ENCODE measurements at places on chromosomes 2 and 18.
A peak's percentile ranks its signal among the peaks of the same experiment; 100 is the strongest.

GRCh38 chr2:127330753-127331152, 36.8 kb upstream of the ERCC3 start:
- no peak for DNase-seq

DNA sequence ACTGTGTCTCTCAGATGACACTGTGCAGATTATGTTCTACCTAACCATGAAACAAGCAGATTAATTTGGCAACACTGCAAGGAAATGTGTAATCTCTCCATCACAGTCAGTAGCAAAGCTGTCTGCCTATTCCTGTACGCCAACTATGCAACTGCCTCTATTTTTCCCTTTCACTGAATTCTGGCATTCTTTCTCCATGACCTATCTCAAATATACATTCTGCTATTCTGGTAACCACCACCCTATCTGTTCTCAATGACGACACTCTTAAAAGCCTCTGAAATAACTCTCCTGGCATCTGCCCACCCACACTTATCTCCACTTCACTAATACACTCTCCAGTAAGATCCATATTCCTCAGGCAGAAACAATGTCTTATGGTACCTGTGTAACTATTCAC, 78.7 kb downstream of the ABCA12 start:
- peak; percentile 52 for DNase-seq

DNA sequence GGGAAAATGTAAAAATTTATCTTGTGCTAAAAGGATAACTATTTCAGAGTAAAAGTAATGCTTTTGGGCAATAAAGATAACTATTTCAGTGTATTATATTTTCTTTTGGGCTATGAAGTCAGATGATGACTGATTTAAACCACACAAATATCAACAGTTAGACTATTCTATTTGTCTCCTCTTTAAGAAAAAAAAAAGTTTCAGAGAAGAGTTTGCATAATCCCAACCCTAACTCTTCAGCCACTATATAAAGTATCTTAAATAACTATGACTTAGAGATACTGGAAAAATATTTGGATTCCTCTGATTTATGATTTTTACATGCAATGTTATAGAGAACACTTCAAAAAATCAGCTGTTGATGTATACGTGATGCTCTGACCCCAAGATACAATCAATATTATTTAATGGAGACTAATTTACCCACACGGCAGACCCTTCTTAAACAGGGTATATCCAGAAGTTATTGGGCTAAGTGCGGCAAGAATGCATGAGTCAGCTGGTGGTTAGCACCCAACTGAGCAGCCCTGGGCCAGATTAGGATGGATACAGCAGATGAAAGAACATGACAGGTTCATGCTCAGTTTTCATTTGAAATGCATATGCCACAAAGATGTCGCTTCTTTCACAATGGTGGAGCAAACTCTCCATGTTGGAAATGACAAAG, 279.0 kb downstream of the AFF3 start:
- peak; percentile 72 for DNase-seq

DNA sequence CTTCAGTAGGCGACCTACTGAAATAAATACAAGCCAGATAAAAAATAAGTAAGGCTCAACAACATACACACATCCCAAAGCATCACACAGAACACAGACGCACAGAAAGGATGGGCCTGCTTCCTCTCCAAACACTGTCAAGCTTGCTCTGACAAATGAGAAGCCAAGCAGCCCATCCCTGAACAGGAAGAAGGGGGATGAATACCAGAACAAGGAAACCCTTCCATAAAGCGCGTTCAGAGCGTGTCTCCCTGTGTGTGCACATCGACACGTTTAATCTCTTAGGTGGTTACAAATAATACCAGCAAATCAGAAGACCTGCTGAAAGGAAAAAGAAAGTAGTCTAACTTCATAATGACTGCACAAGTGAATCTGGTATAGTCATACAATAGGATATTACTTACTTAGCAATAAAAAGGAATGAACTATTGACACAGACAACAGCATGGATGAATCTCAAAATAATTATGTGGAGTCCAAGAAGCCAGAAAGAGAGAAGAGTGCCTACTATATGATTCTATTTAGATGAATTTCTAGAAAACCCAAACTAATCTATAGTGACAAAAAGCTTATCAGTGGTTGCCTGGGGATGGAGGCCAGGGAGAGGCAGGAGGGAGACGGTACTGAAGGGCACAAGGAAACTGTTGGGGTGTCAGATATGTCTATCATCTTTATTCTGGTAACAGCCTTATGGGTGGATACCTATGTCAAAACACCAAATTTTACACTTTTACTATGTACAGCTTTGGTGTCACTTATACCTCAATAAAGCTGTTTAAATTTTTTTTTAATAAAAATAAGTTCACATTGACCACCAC, 26.8 kb downstream of the MBOAT2 start:
- no peak for DNase-seq

GRCh38 chr2:11761259-11761658, 14.8 kb downstream of the LPIN1 start:
- DNase-seq, result no peak

DNA sequence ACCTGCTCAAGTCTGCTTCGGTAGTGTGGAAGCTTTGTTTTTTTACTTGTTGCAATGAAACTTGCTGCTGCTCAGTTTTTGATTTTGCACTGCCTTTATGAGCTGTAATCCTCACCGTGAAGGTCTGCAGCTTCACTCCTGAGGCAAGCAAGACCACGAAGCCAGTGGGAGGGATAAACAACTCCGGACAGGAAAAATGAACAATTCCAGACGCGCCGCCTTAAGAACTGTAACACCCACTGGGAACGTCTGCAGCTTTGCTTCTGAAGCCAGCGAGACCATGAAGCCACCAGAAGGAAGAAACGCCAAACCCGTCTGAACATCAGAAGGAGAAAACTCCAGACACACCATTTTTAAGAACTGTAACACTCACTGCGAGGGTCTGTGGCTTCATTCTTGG, 245.7 kb upstream of the REG3G start:
- no peak for DNase-seq

- peak; percentile 93 for DNase-seq
These were observed 146.2 kb upstream of the AGAP1 start for GRCh38 chr2:235347691-235348090.

DNA sequence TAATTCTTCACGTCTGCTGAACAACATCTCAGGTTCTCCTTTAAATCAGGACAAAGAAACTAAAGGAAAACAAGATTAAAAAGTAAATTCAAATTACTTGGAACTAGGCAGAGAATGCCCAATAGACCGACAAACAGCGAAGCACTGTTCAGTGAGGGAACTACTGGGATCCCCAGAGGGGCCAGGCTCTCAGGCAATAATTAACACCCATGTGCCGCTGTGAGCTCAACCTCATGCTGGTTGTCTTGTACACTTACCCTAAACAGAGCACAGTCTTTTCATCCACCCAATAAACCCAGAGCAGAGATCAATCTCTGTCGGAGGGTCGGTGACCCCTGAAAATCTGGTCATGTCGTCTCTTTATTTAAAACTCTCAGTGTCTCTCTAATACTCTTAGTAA, 229.9 kb upstream of the CRIM1 start:
- no peak for DNase-seq

DNA sequence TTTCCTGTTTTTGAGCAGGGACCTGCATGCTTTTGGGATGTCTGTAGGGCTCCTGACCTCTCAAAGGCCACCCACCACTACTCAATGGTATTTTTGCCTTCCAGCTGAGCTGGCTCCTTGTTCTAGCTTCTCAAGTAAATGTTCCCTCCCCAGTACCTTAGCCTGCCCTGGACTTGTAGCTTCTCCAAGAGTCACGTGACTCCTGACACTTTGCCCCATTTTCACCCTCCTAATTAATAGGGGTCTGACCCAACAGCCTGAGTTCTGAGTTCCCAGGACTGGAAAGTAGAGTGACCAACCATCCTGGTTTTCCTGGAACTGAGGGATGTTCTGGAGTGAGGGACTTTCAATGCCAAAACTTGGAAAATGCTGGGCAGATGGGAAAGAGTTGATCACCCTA, 4.0 kb downstream of the LBX2 start:
- DNase-seq, result no peak

- no peak for DNase-seq
These were observed 1.5 kb downstream of the SOWAHC start for GRCh38 chr2:109615637-109616144.

DNA sequence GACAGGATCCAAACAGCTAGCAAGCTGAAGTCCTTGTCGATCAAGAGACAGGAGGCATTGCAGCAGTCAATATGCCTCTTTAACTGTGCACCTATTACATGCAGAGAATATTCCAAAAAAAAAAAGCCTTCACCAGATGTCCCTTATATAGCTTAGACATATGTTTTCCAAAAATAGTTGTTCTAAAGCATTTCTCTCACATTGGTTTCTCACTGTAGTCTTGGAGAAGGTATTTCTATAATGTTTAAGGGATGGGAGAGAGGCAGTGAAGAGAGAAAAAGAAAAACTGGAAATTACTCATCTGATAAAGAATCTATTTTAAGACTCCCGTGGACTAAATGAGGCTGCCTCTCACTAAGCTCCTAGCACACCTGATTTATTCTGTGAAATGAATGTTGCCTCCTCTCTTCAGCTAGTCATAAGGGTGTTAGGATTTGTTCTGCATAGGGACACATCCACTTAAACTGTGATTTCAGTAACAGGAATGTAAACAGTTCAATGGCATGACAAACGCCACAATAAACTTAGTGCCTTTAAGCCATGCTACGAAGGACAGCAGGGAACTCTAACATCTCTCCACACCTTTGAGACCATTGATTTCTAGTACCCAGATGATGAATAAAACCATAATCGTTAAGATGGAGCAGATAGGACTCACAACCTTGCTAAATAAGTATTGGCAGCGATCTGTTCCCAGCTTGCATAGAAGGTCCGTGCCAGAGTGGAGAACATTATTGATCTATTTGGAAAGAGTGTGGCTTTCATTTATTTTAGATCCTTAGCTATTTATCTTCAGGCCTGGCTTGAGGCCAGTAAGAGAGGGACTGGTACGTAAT, 98.6 kb upstream of the NCK2 start:
- no peak for DNase-seq

- no peak for DNase-seq
These were observed 183.3 kb downstream of the SLC8A1 start for GRCh38 chr2:40268566-40268965.

DNA sequence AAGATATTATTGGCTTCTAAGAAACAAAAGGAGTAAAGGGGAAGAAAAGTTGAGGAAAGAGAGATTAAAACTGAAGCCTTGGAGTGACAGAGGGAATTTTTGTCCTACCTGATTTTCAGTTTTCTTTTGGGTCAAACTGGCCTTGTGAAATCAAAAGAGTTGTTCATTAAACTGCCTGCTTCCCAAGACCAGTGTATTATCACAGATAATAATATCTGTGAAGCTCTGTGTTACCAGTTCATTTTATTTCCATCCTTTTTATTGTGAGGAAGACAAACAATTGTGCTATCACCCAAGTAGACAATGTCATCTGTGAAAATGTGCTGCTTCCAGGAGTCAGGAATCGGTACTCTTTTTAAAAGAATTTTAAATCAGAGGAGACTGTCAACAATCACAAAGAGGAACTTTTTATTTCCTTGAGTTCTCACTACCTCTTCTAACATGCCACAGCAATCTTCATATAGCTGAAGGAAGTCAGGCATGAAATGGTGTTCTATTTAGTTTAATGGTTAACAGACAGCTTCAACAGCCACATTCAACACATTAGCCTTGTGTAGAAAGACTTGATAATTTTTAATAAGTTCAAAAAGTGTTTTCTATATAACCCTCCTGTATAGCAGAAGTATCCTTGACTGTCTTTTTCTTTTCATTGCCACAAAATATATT, 554.8 kb downstream of the PIK3C3 start:
- no peak for DNase-seq

GRCh38 chr2:66233981-66234380, 200.9 kb upstream of the MEIS1 start:
- no peak for DNase-seq

GRCh38 chr2:226855787-226856186, 19.9 kb downstream of the RHBDD1 start:
- DNase-seq, result no peak

DNA sequence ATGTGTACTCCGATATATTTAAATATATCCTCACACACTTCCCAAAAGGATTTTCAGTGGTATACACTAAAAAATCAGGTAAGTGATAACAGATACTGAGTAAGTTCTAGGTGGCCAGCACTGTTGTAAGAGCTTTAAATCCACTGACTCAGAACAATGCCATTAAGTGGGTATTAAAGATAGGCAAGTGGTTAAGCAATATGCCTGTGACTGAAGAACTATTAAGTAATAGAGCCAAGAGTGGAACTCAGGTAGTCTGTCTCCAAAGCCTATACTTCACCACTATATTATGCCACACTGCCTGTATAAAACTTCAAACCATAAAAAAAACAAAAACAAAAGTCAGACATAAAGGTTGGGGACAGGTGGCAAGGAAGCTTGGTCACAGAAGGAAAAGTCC, 37.2 kb downstream of the THUMPD2 start:
- no peak for DNase-seq

- peak; percentile 31 for DNase-seq
These were observed 83.6 kb upstream of the NCKAP5 start for GRCh38 chr2:133651861-133652260.

DNA sequence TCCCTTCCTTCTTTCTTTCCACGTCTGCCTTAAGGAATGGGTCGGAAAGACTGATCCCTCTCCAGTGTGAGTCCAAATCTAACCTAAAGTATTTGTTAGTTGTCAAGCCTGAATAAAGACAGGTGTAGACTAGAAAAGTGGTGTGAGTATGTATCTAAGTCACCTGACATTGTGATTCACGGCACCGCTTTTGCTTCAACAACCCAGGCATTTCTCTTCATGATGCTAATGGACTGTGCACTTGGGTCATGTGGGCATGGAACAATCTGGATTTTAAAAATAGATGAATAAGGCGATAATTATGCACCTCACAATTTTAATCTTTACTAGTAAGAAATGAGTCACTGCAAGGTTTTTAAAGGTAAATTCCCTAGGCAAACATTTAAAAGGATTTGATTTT, 107.5 kb downstream of the LIPG start:
- DNase-seq, result peak; percentile 43
